ENCODE measurements at places on chromosomes 16 and 17. TPM values are rescaled to one million over a fixed set of nuclear protein-coding genes. Genes with fewer than 3 reads are reported as not detected.

GRCh38 chr16:20873331-20873730 is 26.8 kb downstream of the DCUN1D3 start:
- H3K27me3 ChIP-seq: no peaks in the 10 kb centered on the region
- peaks cover 48% of the 10 kb centered on the region for H3K4me1 ChIP-seq
- H3K27ac ChIP-seq: no peak overlapping the region

- H3K4me3 ChIP-seq: no peak overlapping the region
- H3K27me3 ChIP-seq: no peaks in the 10 kb centered on the region
- DNase-seq: no peak
These were observed 70.8 kb downstream of the ZFHX3 start for GRCh38 chr16:72977127-72977526.

DNA sequence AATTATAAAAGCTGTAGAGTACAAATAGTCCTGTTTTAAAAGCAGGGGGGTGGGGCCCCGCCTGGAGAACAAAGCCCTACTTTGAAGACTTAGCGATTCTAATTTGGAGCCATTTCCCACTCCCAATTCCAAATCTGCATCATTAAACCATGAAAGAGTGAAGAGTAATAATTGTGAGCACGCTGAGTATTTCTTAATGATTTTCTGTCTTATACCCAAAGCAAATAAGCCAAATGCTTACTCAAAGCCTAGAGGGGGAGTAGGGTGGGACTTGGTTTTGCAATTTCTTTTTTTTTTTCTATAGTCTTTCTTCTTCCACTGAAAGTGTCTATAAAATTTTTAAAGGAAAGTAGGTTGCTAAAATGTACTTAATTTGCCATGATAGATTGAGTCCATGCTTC is 470.1 kb downstream of the TOX3 start:
- H3K36me3 ChIP-seq: no peaks in the 10 kb centered on the region
- H3K4me1 ChIP-seq: no peaks in the 10 kb centered on the region
- H3K27me3 ChIP-seq: no peaks in the 10 kb centered on the region
- H3K4me3 ChIP-seq: no peak overlapping the region
- DNase-seq: no peak
- no peak overlapping the region for H3K27ac ChIP-seq

GRCh38 chr17:50798424-50799288 is 31.3 kb upstream of the ANKRD40CL start:
- H3K27ac ChIP-seq: peak overlapping the region; percentile 67
- DNase-seq: peak; percentile 74
- H3K4me3 ChIP-seq: peak overlapping the region; percentile 9
- H3K36me3 ChIP-seq: no peaks in the 10 kb centered on the region

The TAC4 gene
- not detected for polyA plus RNA-seq

The UBTF gene
- 23.0 TPM for polyA plus RNA-seq

The IRX5 gene
- polyA plus RNA-seq: 2.7 TPM

The TBC1D3G gene
- not detected for polyA plus RNA-seq

The CRISPLD2 gene
- polyA plus RNA-seq: 1.3 TPM
